ENCODE measurements at places on chromosomes 6 and 20.

GRCh38 chr20:54626126-54626525, 150.7 kb downstream of the DOK5 start:
- no peak for DNase-seq

- no peak for DNase-seq
Measured at GRCh38 chr6:45850378-45851033, 165.2 kb downstream of the CLIC5 start.

- no peak for DNase-seq
Measured at GRCh38 chr20:23449421-23449820, 3.3 kb downstream of the CST11 start.

DNA sequence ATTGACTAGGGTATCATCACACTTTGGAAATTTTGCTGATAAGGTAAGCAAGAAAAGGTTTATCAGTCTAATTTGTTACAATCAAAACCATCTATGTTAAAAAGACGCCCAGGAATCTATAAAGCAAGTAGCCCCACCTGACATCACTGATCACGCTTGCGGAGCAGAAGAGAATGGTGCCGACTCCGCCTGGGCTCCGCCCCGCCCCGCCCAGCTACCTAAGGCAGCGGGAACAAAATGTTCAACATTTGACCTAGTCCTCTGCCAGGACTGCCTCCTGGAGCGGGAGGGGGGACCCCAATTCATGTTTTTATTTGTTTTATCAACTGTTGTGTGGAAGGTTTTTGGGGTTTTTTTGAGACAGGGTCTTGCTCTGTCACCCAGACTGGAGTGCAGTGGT, 520.5 kb downstream of the PREX1 start:
- DNase-seq = no peak

- DNase-seq = no peak
Measured at GRCh38 chr20:47108994-47109393, 214.4 kb downstream of the EYA2 start.

- DNase-seq = no peak
Measured at GRCh38 chr6:53239526-53239925, 90.9 kb upstream of the GCM1 start.

DNA sequence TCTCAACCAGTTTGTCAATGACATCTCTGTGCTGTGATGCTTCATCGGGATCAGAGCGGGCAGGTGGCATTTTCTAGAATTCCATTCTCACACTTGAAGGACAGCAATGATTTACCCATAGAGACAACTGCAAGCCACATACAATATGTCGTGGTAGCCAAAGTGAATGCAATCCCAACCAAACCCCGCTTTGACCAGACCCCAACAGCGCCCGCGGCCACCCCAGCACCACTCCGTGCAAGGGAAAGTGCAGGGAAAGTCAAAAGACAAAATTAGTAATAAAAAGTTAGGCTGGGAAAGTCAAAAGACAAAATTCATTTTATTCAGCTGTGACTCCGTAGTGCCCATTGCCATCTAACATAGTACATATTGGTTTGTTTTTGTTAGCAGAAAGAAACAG, 88.8 kb upstream of the EYA2 start:
- no peak for DNase-seq

- DNase-seq = no peak
Measured at GRCh38 chr6:17828149-17828548, 121.4 kb upstream of the NUP153 start.
